ENCODE measurements at places on chromosomes 3 and 15.

GRCh38 chr15:88725305-88726210 is 77.7 kb upstream of the ACAN start:
- no peak for DNase-seq

- no peak for DNase-seq
Measured at GRCh38 chr15:72916897-72917296, 133.3 kb upstream of the ADPGK start.

DNA sequence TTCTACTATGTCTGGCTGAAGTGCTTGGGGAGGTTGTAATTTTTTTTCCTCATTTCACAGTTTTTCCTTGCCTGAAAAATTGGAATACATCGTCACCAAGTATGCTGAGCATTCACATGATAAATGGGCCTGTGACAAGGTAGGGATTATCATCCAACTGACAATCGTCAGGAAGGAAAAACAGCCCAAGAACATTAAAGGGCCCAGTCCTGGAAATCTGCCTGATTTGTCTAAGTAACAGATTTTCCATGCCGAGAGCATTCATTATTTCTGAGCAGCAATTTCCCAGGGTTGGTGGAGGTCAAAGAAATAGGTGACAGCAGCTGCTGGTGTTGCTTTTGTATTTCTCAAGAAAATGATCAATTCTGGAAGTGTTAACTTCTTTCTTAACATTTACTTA is 226.0 kb upstream of the CHRM5 start:
- DNase-seq = no peak

DNA sequence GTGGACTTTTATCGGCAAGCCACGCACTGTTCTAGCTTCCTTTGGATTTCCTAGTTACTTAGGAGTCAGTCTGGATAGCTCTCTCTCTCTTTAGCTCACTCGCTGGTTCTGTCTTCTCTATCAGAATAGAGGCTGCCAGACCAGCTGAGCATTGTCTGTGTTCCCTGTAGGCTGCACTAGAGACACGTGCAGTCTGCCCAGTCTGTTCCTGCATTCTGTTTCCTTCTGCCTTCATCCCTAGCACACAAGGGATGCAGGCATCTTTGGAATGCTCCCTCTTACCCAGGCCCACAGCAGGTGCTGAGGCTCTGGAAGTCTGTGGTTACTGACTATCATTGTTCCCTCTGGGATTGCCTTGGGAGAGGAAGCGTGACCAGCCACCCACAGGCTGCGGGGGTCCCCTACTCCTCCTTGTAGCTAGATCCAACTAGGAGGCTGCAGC is 322.8 kb downstream of the ZNF621 start:
- DNase-seq = no peak

GRCh38 chr3:58952128-58952917 is 97.5 kb downstream of the CFAP20DC start:
- DNase-seq = no peak

DNA sequence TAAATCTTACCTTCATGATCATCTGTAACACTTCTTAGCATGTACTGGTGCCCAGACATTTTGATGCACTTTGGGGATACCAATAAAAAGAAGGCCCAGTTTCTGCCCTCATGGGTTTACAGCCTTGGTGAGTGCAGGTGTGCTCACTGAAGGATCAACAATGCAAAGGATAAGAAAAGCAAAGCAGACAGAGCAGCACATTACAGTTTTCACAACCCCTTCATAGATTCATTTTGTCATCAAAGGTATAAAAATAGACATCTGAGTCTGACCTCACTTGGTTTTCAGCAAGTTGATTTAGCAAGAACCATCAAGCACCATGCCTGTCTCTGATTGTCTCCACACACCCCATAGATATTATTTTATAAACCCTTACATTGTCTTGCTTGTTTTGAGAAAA is 77.6 kb downstream of the BFSP2 start:
- no peak for DNase-seq

DNA sequence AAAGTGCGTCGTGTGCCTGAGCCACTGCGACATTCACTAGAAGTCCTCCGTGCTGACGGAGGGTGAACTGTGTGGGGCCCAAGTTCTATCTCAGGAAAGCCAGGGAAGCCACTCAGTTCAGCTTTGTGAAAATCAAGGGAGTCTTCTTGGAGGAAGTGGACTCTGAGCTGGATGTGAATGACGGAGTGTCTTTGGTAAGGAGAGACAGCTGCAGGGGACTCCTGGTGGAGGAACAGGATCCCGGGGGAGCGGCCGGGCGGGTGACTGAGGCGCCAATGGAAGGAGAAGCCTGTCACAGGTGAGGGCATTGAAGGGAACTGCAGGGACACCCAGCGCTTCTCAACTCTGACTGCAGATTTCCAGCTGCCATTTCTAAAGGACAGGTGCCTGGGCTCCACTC is 75.6 kb downstream of the APBA2 start:
- DNase-seq = no peak

DNA sequence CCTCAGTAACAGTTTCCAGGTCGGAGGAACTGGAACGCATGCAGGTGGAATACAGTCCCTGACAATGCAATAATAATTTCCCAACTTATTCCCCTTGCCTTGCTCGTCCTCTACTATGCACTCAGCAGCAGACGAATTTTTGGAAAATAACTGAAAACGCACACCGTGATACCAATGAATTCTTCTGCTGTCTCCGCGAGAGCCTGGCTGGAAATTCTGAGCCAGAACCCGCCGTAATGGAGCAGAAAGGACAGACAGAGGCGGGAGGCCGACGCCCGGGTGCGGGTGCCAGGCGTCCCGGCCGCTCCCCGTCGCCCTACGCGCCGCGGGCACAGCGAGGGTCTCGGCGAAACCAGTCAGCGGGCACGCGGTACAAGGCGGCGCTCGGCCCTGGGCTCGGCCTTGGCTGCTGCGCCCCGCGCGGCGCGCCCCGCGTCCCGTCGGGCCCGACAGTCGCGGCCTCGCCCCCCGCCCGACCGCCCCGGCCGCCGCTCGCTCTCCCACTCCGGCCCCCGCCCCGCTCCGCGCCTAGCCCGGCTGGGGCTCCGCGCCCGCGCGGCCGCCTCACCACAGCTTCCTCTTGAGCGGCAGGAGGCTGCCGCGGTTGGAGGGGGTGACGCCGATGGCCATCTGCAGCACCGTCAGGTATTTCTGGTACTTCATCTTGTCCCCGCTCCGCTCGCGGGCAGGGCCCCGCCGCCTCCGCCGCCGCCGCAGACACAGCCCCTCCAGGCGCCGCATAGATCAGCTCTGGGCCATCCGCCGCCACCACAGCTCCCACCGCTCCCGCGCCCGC is 114.5 kb upstream of the GOLGA8J start:
- DNase-seq = no peak

GRCh38 chr3:37586280-37586679 is 275.4 kb upstream of the CTDSPL start:
- DNase-seq = no peak

- no peak for DNase-seq
Measured at GRCh38 chr3:123609063-123609462, 24.2 kb upstream of the HACD2 start.

DNA sequence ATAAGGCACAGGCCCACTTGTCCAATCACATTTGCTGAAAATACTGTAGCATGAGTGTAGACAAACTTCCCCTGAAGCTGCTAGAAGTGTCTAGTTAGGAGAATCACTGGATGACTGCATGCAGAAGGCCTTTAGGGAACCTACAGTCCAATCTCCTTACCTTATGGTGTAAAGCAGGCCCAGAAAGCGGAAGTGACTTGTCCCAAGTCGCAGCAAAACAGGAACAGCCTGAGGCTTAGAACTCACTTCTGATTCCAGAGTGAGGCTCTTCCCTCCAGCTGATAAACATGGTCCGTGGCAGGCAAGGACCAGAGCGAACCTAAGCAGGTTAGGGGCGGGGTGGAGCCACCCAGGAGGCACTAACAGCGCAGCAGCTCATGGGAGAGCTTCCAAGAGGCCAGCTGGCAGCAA is 2.5 kb downstream of the GRAMD2A start:
- no peak for DNase-seq

DNA sequence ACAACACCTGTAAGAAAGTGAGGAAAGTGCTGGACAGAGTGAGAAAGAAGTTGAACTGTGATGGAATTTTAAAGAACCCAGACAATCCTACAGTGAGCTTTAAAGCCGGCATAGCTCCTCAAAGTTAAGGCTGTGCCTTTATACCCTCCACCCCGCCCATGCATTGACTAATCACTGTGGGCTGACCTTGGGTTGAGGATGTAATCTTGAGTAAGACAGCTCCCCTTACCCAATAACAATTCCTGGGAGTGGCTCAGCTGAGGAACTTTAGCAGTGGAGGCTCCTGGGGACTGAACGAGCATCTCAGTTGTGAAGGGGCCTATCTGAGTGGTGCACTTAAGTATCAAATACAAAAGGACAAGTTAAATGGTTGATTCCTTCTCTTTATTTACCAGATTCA is 35.7 kb upstream of the ZNF770 start:
- DNase-seq = no peak

- no peak for DNase-seq
Measured at GRCh38 chr3:119604878-119605277, 7.2 kb downstream of the PLA1A start.

- DNase-seq = no peak
Measured at GRCh38 chr3:178022599-178022998, 513.6 kb upstream of the KCNMB2 start.

GRCh38 chr15:62904041-62904910 is 138.3 kb upstream of the TPM1 start:
- DNase-seq = no peak

- DNase-seq = no peak
Measured at GRCh38 chr3:134236505-134237170, 14.0 kb downstream of the RYK start.

- no peak for DNase-seq
Measured at GRCh38 chr3:10395196-10395595, 74.3 kb upstream of the SEC13 start.

- no peak for DNase-seq
Measured at GRCh38 chr15:56806148-56806536, 72.8 kb upstream of the ZNF280D start.

DNA sequence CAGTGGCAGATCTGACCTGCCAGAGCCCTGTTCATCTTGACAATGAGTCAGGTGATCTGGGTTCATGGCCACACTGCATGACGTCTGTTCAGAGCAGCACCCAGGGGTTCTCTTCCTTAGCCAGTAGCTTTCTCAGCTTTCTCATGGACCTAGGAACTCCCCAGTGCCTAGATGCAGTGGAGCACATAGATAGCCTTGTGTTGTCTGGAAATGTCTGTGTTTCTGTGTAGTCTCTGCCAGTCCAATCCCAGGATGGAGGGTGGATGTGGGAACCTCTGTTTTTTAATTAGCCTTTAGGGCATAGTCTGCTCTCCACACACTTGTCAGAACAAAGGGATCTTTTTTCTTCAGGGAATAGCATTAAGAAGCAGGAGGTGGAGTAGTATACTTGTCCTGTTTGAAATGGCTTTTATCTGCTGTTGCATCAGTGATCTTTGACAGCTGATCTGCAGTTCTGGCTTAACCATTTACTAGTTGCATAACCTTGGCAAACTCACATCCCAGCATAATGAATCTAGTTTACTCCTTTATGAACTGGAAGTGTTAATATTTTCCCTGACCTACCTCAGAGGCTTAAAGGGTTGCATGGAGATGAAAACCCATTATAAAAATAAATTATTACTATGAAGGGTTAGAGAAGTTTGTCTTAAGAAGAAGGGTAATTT is 16.1 kb upstream of the CACNA1D start:
- DNase-seq = no peak

DNA sequence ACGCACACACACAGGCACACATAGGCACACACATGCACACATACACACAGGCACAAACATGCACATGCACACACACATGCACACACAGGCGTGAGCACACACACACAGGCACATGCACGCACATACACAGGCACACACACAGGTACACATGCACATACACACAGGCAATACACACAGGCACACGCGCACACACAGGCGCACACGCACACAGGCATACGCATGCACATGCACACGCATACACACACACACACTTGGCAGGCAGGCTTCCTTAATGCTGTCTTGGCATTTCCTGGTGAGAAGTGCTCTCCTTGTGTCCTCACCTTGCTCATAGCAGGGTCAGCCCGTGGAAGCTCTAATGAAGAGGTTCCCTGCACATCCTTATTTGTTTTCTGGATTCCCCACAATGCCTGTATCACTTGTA is 8.4 kb upstream of the SLCO2A1 start:
- DNase-seq = no peak

- DNase-seq = no peak
Measured at GRCh38 chr3:147688868-147689267, 279.7 kb downstream of the ZIC1 start.

DNA sequence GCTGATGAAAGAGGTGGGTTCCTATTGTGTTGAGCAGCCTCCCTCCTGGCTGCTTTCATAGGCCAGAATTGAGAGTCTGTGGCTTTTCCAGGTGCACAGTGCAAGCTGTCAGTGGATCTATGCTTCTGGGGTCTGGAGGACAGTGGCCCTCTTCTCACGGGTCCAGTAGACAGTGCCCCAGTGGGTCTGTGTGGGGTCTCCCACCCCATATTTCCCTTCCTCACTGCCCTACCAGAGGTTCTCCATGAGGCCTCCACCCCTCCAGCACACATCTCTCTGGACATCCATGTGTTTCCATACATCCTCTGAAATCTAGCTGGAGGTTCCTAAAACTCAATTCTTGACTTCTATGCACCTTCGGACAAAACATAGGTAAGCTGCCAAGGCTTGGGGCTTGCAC is 201.2 kb downstream of the FAM43A start:
- DNase-seq = no peak

DNA sequence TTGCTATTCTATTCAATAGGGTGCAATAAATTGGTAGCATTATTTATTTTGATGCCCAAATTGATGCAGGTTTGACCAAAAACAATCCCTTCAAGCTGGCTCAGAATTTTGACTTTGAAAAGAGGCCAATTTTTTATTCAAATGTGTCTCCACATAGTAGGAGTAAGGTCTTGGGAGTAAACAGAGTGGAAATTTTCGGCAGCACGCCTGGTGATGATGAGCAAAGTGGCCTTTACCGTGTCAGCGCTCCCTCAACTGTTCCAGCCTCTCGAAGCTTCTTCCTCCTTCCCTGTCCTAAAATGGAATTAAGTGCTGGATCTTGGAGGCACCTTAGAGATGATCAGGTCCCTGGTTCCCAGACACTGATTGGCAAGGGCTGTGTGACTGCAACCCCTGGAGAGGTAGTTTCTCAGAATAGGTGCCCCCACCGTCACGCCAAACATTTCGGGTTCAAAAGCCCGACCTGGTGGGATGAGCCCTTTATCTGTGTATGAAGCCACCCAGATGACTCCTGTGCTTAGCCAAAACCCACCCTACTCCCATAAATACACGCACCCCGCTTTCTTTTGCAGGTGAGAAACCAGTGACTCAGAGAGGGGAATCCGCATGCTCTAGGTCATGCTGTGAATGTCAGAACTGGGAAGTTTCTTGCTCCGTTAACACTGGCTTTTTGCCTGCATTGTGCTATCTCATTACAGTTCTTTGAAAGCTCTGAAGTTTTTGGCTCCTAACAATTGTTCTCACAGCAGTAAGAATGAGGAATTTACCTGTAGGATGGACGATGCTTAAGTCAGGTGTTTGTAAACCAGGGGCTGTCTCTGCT is 89.1 kb downstream of the CRYGS start:
- no peak for DNase-seq

Measured in NCI-H187 treated with DMSO at 0.1 percent for 48 hours (cell line).